Activated CD4-positive, CD25-positive, alpha-beta regulatory T cell treated with anti-CD3 and anti-CD28 coated beads, Interleukin-2, amount 50 U/mL, for 16 hours (primary cell): ENCODE measurements at places on chromosomes 11 and 22.

DNA sequence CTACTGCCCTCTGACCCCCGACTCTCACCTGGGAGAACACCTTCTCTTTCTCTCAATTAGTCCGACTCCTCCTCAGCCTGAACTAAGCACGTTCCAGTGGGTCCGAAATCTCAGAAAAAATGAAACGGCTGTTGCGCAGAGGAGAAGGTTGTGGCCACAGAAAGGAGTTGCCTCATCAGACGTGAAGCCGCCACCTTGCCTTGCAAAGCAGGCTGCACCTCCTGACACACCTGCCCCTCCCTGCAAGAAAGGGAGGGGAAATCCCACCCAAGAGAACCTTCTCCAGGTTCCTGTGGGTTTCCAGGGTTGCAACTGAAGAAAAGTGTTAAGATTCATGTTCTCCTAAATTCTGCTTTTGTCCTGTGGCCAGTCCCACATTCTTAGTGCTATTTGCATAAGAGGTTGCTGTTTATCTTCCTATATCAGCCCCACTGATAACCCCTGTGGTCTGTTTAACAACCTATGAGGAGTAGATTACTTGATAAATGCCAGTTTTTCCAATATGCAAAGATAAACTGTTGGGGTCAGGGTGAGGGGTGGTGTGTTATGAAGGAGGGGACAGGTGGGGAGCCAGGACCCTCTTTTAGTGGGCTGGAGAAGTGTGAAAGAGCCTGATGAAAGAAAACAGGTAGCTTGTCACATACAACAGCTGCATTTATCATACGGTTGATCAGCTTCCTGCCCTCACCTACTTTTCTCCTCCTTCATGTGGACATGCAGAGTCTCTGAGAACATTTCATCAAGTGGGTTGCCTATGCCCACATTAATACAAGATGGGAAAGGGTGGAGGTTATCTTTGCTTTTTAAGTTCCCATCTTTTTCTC lies 18.2 kb downstream of the ZBTB16 start:
- DNase-seq, result no peak

DNA sequence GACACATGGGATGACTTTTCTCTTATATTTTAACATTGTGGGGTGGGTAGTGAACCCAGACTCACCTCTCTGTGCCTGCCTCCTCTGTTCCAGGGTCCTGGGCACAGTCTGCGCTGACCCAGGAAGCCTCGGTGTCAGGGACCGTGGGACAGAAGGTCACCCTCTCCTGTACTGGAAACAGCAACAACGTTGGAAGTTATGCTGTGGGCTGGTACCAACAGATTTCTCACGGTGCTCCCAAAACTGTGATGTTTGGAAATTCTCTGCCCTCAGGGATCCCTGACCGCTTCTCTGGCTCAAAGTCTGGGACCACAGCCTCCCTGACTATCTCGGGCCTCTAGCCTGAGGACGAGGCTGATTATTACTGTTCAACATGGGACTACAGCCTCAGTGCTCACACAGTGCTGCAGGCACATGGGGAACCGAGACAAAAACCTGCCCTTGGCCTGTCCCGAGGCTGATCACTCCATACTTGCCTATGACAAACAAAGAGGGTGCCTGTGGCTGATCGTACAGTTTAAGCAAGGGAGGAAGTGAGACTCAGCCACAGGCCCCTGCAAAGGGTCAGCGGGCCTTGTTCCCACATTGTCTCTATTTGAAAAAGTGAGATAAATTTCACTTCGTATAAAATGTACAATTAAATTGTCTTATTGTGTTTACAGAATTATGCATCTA lies 43.7 kb upstream of the TOP3B start:
- no peak for DNase-seq

DNA sequence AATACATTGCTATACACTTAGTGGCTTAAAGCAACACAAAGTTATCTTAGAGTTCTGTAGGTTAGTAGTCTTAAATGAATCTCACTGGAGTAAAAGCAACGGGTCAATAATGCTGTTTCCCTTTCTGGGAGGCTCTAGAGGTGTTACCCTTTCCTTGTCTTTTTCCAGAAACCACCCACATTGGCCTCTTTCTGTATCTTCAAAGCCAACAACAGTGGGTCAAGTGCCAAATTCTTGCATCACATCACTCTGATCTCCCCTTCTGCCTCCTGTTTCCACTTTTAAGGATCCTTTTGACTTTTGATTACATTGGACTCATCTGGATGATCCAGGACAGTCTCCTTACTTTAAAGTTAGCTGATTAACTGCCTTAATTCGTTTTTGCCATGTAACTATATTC lies 93.6 kb downstream of the DDX10 start:
- no peak for DNase-seq

- DNase-seq, result no peak
Measured at GRCh38 chr11:35990170-35990569, 46.3 kb downstream of the LDLRAD3 start.

- no peak for DNase-seq
Measured at GRCh38 chr11:41047229-41047628, 412.2 kb downstream of the LRRC4C start.

- no peak for DNase-seq
Measured at GRCh38 chr11:75771646-75772410, 3.2 kb downstream of the DGAT2 start.

DNA sequence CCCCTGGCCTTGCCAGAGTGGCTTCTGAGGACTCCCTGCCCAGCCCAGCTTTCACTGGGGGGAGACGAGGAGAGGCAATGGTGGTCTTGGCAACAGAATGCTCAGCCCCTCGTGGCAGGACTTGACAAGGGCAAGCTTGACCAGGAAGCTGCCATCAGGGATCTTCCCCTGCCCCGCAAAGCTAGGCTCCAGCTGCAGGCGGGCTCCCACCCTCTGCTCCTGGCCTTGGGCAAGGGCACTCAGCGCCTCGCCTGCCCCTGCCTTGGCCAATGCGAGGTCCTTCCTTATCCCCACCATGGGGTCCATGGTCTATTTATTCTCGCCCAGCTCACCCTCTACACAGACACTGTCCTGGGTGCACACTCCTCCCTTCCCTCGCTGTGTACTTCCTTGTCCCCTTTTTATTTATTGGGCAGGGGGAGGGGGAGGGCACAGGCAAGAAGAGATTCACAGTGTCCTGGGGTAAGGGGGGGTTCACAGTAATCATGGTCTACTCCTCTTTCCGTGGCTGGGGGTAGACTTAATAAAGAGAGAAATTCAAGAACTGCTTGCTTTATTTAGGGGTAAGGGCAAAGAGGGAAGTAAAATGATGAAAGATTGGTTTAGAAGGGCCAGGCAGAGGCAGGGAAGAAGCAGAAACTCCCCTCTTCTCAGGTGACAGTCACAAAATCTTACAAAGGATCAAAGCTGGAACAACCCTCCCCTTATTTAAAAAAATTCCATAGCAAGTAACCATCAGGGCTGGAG lies 1.6 kb downstream of the GPHA2 start:
- DNase-seq, result no peak

GRCh38 chr11:100978939-100979338 lies 150.7 kb downstream of the PGR start:
- no peak for DNase-seq

- DNase-seq, result no peak
Measured at GRCh38 chr22:40818192-40818746, 877 bp downstream of the SLC25A17 start.

DNA sequence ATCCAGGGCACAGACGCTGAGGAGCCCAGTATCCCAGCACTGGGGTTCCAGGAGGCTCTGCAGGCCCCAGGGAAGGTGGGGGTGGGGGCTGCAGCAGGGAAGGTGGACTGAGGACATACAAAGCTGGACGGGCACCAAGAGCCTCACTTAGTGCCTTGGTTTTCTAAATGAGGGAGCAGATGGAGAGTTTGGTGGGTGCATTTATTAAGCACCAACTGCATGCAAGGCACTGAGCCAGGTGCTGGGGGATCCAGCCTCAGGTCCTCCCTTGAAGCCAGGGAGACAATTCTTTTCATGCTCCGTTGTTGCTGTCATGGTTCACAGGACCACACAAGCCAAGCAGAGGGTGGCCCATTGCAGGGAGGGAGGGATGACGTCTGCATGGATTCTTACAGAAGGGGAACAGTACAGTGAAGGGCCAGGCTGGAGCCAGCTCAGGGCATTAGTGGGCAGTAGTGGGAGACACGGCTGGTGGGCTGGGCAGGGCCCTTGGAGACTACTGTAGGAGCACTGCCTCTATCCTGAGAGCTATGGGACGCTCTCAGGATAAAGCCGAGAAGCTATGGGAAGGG lies 65.0 kb downstream of the MACROD1 start:
- no peak for DNase-seq

DNA sequence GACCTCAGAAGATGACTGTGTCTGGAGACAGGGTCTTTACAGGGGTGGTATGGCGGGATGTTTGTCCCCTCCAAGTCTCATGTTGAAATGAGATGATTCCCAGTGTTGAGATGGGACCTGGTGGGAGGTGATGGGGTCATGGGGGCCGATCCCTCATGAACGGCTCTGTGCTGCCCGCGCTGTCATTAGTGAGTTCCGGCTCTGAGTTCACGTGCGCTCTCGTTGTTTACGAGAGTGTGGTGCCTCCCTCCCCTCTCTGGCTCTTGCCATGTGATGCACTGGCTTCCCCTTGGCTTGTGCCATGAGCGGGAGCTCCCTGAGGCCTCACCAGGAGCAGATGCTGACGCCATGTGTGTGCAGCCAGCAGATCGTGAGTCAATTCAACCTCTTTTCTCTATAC lies 830.8 kb downstream of the TBC1D22A start:
- no peak for DNase-seq

- DNase-seq, result no peak
Measured at GRCh38 chr11:12540075-12540680, 134.0 kb upstream of the TEAD1 start.

DNA sequence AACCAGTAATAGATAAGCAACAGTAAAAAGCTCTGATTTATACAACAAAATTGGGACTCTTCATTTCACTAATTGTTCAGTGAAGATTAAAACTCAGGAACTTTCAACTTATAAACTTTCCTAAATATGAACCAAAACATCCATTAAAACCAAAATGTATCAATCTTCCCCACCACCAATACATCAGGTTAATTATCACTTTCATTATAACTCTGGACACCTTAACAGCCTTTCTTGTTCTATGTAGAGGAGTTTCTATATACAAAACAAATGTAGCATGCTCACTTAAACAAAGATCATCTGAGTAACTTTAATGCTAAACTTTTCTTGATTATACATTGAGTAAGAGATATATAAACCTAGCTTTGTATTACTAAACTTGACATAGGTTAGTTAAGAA lies 74.7 kb downstream of the ST14 start:
- no peak for DNase-seq

DNA sequence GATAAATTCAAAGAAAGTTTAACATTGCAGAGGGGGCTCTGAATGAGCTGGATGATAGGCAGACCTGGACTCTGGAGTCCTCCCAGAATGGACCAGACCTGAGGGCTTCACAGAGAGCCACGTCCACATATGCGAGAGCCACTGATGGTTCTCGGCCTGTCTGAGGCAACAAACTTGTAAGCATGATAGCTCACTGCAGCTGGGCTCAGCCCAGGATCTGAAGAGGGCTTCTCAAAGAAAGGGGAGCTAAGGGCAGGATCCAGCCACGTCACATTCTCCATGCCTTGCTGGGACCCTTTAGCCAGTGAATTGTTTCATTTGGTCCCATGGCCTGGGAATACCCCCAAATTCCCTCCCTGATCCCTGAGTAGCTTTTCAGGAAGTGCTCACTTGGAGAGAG lies 98.9 kb downstream of the ATXN10 start:
- no peak for DNase-seq

DNA sequence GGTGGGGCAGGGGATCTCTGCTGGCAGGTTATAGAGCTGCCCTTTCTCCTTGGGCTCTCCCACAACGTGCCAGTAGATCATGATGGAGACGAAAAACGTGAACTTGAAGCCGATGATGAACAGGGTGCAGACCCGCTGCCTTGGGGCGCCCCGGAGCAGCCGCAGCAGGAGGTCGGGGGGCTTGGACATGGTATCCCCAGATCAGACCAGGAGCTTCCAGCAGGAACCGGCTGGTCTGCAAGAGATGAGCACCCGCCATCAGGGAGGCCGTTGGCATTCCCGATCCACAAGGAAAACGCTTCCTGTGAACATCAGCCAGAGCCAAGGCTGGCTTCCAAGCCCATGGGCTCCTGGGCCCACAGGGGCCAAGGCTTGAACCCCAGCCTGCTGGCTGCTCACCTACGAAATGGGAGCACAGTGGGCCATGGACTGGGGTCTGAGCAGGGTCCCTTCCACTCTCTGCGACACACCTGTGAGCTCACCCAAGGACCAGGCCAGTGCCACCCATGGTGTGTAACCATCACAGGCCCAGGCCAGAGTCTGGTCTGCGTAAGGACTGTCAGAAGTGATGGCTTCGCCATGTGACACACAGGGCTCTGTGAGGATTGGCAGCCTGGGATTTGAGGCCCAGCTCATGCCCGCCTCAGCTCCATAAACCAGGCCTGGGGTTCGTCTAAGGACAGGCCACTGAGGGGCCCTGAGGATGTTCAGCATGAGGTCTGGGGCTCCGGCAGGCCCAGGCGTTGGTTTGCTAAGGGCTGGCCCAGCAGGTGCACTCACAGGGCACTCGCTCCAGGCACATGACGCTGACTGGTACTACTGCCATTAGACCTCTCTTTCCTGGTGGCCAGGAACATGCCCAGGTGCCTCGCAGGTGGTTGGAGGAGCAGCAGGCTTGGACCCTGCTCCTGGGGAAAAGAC lies 26.6 kb downstream of the A4GALT start:
- no peak for DNase-seq

- peak; percentile 11 for DNase-seq
Measured at GRCh38 chr11:72721689-72722049, 30.5 kb downstream of the ARAP1 start.

DNA sequence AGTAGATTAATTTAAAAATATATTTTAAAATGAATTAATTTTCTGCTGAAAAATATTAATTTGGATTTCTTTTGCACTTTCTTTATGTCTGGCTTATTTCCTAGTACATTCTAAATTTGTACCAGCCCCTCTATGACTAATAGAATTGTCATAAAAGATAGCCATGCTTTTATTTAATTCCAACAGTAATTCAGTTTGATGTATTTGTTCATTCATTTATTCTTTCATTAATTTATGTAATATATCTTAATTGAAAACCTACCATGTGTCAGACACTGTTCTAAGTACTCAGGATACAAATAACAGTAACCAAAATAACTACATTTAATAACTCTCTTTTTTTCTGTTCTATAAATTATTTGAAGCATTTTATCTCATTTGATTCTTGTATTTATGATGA lies 264.0 kb upstream of the CCDC179 start:
- no peak for DNase-seq

GRCh38 chr11:66842896-66843775 lies at the start of gene RCE1:
RCE1 (plus strand) TSS chr11:66843441; CDS start chr11:66843456, 15 bp downstream.
- peak; percentile 83 for DNase-seq

- no peak for DNase-seq
Measured at GRCh38 chr11:103942646-103943045, 93.8 kb upstream of the DDI1 start.

- no peak for DNase-seq
Measured at GRCh38 chr11:119339589-119340334, 921 bp downstream of the C1QTNF5 start.

DNA sequence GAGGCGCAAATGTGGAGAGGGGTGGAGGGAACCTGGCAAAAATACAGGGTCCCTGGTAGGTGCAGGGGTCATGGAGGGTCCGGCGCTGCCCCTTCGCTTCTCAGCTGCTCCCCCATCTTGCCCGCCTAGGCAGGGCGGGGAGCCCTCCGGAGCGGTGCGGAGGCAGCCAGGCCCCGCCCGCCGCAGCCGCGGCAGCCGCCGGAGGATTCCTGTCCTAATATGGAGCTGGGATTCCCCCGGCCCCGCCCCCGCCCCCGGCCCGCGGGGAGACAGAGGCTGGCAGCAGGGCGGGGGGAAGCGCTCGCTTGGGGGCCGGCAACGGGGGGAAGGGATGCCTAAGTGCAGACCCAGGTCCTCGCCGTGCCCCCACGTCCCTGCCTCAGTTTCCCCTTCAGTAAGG lies 1.0 kb upstream of the NPAS4 start:
- no peak for DNase-seq

- peak; percentile 41 for DNase-seq
Measured at GRCh38 chr11:116276051-116277044, 496.4 kb downstream of the BUD13 start.
